ENCODE measurements at places on chromosomes 11 and 22. TPM values are rescaled to one million over a fixed set of nuclear protein-coding genes. Genes with fewer than 3 reads are reported as not detected.

The RFPL3 gene
- not detected for total RNA-seq

The PLET1 gene
- total RNA-seq, result not detected

The KRTAP5-11 gene
- not detected for total RNA-seq

The KDM2A gene
- total RNA-seq, result 46.7 TPM

The MMP7 gene
- total RNA-seq, result 33.8 TPM

The IRAG1 gene
- total RNA-seq, result 0.05 TPM

The SMIM35 gene
- not detected for total RNA-seq

The CEP126 gene
- 3.3 TPM for total RNA-seq
